Ovary (tissue), 10 donors: ENCODE measurements at places on chromosomes 11 and 22.

GRCh38 chr22:30411780-30412179 lies 13.8 kb upstream of the MTFP1 start:
- no peak for DNase-seq

GRCh38 chr11:15379483-15379882 lies 264.8 kb downstream of the INSC start:
- DNase-seq, result no peak

- DNase-seq, result no peak
Measured at GRCh38 chr11:11324090-11324489, 29.0 kb downstream of the CSNK2A3 start.

GRCh38 chr11:118074785-118075184 lies 2.1 kb upstream of the TMPRSS4 start:
- DNase-seq, result no peak

DNA sequence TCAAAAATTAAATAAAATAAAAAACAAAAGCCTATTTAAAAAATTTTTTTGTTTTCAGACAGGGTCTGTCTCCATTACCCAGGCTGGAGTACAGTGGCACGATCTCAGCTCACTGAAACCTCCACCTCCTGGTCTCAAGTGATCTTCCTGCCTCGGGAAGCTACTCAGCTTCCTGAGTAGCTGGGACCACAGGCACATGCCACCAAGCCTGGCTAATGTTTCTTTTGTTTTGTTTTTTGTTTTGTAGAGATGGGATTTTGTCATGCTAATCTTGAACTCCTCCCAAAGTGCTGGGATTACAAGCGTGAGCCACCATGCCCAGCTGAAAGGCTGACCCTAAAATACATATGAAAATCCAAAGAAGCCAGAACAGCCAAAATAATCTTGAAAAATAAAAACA lies 20.4 kb upstream of the L3MBTL2 start:
- no peak for DNase-seq

DNA sequence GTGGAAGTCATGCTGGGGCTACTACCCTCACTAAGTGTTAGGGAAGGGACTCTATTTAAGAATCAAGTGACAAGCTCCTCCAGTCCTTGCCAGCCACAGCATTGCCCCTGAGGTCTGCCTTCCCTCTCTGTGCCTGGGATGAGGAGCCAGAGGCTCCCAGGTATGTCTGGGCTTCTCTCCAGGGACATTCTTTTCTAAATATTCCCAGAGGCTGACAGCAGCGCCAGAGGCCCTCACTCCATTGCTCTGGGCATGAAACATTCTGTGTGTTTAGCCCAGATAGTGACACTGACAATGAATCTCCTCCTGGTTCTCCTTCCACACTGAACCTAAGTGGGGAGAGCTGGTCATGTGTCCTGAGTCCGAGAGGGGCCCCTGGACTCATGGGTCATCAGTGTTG lies 2.2 kb downstream of the OR51E1 start:
- DNase-seq, result no peak
